ENCODE measurements at places on chromosomes 12 and 14.

GRCh38 chr12:6340745-6341416, 995 bp downstream of the TNFRSF1A start:
- no peak for DNase-seq

DNA sequence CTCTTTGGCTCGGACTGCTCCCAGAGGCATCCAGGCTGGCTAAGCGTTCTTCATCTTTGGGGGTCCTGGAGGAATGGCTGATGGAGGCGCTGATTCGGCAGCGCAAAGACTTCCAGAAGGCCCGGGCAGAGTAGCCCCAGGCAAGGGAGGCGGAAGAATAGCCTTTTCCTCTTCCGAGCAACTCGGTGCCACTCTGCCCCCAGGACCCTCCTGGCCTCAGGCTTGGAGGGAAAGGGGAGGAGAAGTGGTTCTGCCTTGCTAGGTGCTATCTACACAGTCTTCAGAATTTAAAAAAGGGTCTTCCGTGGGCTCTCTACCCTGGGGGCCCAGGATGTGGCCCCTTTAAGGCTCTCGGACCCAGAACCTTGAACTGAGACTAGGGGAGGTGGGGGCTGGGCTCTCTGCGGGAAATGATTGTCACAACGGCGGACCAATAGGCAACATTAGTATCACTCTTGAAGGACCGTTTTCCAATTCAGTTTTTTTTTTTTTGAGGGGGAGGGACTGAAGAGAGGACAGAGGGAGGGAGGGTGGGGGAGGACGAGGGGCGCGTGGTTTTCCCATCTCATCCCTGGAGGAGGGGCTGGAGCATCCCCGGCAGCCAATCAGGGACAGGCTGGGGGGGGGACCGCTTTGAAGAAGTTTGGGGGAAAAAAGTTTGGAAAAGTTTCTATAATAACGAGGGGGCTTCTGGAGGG, at the start of gene NFATC4:
TSS of gene NFATC4 (plus strand) at position 671 of the 698 bp plus-strand sequence. CDS start 157 bp downstream, outside the sequence.
- no peak for DNase-seq

DNA sequence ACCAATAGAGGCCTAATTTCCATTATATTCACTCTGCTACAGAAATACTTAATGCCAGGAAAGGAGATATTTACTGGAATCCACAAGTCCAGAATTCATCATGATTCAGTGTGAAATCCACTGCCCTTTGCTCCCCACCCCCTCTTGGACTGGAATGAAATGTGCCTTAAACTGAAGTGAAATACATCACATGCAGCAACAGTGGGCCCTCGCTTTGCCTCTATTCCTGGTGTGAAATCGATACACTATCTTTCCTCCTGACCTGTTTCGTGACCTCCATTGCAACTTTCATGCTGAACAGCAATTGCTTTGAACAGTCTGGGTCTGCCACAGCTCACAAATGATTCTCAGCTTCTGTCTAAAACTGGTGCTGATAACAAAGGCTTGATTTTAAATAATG, 100.6 kb downstream of the NPAS3 start:
- DNase-seq = no peak

- no peak for DNase-seq
Measured at GRCh38 chr12:130952171-130952954, 1.3 kb upstream of the ADGRD1 start.

GRCh38 chr12:125228519-125229260, 163.5 kb downstream of the AACS start:
- no peak for DNase-seq

DNA sequence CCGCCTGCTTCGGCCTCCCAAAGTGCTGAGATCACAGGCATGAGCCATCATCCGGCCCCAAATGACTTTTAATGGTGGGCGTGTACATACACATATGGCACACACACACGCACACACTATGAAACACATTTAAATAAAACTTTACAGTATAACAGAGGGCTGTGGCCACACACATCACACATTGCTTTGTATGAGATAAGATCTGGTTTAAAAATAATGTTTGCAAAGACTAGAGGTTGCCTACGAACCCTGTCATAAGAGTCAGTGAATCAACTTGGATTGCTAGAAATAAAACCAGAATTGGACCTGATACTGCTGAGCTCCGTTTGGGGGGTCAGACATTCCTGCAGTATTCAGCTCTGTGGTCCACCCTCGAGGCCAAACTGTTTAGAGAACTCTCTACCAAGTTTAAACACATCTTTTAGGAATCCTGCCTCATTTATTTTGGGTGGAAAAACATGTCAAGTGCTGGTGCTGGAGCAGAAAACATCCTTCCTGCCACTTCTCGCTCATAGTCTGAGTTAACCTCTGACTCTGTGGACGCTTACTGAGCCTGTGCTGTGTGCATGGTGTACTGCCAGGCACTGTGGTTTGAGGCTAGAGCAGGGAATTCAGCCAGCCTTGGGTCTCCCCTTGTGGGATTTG, 47.8 kb upstream of the EML1 start:
- no peak for DNase-seq

- DNase-seq = peak; percentile 47
Measured at GRCh38 chr12:101414533-101415119, 7.1 kb upstream of the ARL1 start.

DNA sequence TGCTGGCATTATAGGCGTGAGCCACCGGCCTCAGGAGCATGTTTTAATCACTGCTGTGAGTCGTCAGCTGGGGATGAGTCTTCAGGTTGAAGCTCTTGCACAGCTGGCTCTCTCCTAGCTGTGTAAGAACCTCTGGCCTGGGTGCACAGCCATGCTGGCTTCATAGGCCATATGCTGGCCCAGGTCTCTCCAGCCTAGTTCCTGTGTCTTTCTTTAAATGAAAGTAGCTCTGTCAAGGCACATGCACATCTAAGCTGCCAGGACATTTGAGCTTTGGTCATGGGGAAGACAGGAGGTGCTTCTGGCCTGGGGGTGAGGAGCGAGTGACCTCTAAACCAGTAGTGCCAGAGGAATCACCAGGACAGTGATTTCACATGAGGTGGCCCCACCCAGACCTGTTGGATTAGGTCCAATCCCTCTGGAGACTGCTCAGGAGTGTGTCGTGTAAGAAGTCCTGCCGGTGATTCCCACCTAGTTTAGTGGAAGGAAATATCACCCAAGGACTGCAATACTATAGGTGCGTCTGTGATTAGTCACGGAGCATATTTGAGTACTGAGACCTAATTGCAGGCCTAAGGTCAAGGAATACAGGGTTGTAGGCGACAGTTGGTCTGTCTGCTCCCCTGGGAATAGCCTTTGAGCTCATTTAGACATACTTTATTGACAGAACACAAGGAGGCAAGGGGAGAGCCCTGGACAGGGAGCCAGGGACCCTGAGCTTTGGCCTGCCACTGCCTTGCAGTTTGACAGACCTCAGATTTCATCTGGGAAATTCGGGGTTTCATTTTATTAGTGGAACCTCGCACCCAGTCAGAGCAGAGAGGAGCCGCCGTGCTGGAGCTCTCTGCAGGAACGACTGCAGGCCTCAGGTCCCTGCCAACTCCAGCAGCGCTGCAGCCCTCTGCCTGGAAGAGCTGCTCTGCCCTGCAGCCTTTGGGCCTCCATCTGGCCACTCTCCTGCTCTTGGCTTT, 67.0 kb downstream of the ANKRD9 start:
- no peak for DNase-seq

- DNase-seq = no peak
Measured at GRCh38 chr12:32502693-32503502, 103.5 kb downstream of the FGD4 start.

DNA sequence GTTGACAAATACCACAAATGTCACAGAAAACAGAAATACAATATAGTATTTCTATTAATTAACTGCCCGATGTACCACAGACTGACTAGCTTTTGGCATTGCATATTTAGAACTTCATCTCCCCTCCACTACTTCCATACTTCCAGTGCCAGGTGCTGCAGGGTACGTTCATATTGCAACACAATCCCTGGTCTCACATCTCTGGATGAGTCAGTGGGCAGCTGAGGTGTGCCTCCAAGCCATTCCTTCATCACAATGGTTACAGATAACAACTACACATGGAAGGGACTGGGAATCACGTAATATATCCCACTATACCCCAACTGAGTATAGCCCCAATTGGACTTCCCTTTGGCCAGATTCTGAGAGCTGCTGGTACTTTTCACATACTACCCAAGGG, 31.1 kb downstream of the CCDC198 start:
- DNase-seq = no peak

DNA sequence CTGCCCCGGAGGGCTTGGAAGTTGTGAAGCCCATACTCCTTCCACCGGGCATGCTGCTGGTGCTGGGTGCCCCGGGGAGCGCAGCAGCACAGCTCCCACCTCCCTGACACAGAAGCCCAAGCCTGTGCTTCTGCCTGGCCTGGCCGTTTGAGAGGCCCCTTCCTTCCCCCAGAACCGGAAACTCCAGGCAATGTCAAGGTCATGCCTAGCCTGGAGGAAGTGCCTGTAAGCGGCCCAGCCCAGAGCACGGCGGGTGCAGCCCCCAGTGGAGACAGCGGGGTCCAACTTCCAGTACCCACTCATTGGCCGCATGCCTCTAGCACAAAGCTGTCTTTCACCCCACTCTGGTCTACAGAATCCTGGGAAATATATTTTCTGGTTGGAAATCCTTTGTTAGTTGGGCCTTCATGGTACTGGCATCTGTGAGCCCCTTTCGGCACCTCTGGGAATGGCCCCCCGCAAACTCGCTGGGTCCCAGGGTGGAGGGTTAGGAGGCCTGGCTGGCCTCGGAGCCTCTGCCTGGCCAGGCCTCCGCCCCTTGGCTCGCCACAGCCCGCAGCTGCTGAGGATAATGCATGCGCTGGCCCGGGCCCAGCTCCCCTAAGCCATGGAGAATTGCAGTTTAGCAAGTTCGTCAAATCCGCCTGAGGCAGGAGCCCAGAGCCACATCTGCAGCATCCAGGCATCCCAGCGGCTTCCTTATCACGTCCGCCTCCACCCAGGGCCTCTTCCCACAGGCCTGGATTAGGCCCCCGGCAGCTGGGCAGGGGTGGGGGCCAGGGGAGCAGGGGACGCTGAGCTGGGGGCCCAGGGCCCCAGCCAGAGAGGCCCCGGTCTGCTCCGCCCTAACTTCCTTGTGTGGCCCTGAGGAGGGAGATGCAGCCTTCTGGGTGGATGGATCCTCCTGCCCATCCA, 48.9 kb upstream of the DLK1 start:
- DNase-seq = no peak

DNA sequence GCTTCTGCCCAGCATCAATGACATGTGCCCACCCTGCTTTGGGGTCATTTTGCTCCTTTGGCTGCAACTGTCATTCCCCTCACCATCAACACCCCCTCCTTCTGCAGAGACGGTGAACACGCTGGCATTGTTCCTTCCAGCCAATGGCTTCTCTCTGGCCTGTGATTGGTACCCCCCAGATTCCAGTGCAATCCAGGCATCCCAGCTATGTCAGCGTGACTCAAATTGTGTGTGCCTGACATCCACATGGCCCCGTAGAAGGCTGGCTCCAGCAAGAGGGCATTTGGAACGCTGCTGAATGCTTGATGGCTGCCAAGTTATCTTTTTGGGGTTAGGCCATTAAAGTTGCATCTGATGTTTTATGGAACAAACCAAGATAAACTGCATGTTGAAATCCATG, 21.0 kb upstream of the CCND2 start:
- DNase-seq = no peak

GRCh38 chr14:106378191-106378590, 851.8 kb downstream of the TMEM121 start:
- DNase-seq = peak; percentile 22

DNA sequence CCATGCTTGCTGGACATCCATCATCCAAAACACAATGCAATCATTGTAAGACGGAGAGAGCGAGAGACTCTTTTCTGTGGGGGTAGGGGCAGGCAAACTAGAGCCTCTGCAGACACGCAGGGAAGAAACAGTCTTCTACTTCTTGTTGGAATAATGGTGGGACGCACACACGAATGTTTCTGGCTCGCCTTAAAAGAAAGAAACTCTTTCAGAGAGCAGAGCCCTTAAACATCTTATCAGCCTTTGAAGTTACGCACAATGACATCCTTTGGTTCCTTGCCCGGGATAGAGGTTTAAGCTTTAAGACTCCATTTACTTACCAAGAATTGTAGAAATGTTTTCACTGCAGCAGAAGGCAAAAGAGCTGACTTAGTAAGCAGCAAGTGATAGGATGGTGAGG, 133.8 kb upstream of the FOXN3 start:
- DNase-seq = no peak

DNA sequence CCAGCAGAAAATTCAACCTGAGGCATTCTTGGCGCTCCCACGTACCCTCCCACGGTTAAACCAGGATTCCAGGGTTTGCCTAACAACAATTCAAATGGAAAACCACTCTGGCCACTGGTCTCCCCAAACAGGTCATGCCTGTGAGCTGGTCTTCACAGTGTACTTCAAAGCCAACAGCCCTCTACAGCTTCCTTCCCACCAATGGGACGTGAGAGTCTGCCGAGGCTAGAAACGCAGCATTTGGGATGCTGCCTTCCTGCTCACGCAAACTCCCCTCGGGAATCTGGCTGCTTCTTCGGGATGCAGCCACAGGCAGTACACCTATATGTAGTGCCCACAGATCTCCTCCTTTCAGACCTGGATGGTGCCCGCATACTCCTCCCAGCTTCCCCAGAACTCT, 149.1 kb downstream of the KLHL28 start:
- DNase-seq = no peak

DNA sequence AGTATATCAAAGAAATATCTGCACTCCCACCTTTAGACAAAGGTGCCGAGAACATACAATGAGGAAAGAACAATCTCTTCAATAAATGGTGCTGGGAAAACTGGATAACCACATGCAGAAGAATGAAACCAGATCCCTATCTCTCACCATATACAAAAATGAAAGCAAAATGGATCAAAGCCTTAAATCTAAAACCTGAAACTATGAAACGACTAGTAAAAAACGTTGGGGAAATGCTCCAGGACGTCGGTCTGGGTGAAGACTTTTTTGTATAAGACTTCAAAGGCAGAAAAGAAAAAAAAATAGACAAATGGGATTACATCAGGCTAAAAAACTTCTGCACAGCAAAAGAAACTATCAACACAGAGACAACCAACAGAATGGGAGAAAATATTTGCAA, 83.8 kb downstream of the PPM1A start:
- DNase-seq = peak; percentile 7

DNA sequence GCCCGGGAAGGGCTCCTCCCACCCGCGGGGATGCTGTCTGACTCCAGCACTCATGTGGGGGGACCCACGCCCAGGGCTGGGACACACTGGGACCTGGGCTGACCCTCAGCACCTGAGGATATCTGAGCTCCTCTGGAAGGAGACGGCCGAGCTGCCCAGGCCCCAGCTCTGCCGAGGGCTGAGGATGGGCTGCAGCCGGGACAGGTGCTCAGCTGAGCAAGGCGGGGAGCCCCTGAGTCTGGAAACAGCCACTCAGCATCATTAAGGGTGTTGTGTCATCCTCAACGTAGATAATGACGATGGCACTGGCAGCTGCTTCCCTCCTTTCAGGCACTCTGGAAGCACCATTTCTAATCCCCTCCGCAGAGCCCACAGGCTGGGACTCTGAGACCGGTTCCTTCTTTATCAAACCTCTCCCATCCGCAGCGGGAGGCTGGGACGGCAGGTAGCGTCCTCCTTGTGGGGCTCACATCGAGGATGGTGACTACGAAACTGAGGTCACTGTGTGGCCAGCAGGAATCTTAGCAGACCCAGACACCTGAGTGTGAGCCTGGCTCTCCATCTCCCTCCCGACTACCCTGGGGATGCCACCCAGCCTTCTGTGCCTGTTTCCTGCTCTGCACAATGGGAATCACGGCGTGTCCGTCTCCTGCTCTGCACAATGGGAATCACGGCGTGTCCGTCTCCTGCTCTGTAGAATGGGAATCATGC, 26.7 kb upstream of the SFSWAP start:
- DNase-seq = no peak

GRCh38 chr14:71324767-71325272, 417.6 kb downstream of the PCNX1 start:
- DNase-seq = peak; percentile 69

- peak; percentile 18 for DNase-seq
Measured at GRCh38 chr12:46585854-46586621, 213.5 kb upstream of the SLC38A2 start.

GRCh38 chr14:92923744-92924103, 774 bp downstream of the CHGA start:
- no peak for DNase-seq

All from CD4-positive, alpha-beta T cell treated with Interferon alpha-2 for 1 hour (primary cell).